ENCODE measurements at places on chromosomes 2 and 18. TPM values are rescaled to one million over a fixed set of nuclear protein-coding genes. Genes with fewer than 3 reads are reported as not detected.

Gene ZNF892
- total RNA-seq = 3.9 TPM

Gene TUBA3D
- total RNA-seq = not detected

Gene ATL2
- 62.6 TPM for total RNA-seq

Gene C2orf72
- total RNA-seq = 0.97 TPM

Gene TRIB2
- total RNA-seq = 35.1 TPM

Gene MAP4K4
- 68.4 TPM for total RNA-seq

Gene CSRNP3
- total RNA-seq = 2.3 TPM
